CD4-positive, alpha-beta T cell treated with Interleukin-21 for 1 hour (primary cell): ENCODE measurements at places on chromosomes 16 and 17.

GRCh38 chr17:78380370-78380769 lies 1.9 kb downstream of the PGS1 start:
- no peak for DNase-seq

DNA sequence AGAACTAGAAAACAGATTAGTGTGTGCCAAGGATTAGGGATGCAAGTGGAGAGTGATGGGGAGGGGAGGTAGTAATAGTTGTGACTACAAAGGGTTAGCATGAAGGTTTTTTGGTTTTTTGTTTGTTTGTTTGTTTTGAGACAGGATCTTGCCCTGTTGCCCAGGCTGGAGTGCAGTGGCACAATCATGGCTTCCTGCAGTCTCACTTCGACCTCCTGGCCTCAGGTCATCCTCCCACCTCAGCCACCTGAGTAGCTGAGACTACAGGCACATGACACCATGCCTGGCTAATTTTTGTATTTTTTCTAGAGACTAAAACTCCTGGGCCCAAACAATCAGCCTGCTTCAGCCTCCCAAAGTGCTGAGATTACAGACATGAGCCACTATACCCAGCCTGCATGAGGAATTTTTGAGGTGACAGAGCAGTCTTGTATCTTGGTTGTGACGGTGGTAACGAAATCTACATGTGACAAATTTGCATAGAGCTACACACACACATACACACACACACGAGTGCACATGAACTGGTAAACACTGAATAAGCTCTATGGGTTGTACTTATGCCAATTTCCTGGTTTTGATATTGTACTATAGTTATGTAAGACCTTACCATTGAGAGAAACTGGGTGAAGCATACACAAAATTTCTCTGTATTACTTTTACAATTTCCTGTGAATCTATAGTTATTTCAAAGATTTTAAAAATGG lies 59.6 kb upstream of the TOM1L1 start:
- no peak for DNase-seq

- DNase-seq, result no peak
These were observed 9.2 kb downstream of the DNAH17 start for GRCh38 chr17:78567991-78568390.

DNA sequence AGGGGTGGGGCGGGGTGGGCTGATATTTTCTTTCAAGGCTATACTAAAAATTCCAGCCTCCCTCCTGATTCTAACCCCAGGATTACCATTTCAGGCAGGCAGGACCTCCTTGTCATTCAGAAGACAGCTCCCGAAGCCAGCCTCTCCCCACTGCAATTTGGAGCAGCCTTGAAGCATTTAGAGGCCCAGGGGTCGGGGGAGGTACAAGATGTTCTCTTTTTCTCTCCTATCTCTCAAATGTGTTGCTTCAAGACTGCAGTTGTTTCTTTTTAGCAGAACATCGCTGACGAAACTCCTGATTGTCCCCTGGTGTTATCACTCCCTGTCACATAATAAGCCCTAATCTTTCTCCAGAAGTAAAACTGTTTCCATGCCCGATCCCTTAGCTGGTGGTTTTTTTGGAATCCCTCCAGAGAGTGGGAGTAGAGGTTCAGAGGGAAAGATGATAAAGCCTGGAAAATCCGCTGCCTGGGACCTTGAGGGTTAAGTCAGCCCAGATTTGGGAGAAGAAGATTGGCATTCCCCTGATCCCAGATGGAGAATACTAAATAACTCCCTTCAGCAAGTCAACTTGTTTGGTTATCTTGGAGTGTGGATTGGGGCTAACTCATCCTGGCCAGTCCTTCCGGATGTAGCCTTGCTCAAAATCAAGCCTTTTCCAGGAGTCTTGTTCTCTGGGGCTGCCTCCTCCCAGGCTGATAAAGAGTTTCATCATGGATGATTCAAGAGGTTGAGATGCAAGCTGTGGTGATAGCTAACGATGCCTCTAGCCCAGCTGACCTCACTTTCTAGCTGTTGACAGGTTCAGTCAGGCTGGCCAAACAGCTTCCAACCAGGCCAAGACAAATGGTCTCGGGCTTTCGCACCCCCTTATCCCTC lies 71.3 kb downstream of the SOX9 start:
- DNase-seq, result no peak

DNA sequence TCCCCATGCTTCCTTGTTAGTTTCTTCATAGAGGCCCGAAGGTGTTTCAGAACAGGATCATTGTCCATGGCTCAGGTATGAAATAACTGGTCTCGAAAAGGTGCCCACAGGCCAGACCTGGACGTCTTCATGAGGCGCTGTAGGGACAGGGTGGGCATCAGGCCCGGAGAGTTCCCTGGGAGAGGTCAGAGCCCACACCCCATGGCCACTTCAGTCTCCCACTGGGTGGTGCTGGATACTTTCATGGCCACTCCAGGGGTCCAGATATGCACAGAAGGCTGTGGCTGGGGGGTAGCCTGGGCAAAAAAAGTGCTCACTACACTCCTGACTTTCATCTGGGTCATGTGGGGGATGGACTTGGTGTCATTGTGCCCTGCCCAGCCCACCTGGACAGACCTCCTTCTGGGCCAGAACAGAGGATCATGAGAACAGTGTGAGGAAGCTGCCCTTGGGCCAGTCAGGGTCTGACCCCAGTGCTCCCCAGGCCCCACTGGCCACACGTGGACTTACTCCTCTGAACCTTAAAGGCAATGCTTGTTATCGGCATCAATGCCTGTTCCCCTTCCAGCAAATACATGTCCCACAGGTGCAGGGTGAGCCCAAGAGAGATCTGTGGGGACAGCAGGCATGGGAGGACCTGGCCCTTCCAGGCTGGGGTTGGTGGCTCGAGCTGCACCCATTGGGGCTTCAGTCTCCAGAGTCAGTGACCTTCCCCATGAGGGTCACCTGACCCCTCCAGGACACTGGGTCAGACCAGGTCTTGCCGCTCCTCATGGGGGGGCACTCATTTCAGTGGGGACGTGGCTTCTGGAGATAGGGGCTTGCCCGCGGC lies 36.9 kb downstream of the LGALS9 start:
- DNase-seq, result no peak

- no peak for DNase-seq
These were observed 662.5 kb upstream of the SALL1 start for GRCh38 chr16:51813609-51814008.

- DNase-seq, result no peak
These were observed 10.5 kb downstream of the OR1F1 start for GRCh38 chr16:3198334-3199072.

DNA sequence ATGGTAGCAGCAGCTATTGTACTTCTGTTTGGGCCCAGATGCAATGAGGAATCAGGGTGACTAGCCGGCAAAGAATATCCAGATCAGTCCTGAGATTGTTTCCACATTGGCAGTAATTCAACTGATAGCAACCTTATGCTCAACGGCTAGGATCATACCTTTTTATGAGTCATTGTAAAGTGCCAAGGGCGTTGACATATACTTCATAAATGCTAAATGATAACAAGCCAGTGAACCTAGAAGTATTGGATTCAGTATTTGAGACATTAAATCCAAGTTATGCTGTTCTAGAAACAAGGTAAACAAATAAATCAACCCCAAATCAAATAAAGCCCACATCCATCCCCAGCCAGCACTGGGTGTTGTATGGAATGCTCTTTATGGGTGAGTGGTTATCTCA lies 207.1 kb upstream of the ZFHX3 start:
- no peak for DNase-seq

GRCh38 chr17:4474093-4474492 lies 24.6 kb upstream of the SPNS2 start:
- DNase-seq, result no peak

DNA sequence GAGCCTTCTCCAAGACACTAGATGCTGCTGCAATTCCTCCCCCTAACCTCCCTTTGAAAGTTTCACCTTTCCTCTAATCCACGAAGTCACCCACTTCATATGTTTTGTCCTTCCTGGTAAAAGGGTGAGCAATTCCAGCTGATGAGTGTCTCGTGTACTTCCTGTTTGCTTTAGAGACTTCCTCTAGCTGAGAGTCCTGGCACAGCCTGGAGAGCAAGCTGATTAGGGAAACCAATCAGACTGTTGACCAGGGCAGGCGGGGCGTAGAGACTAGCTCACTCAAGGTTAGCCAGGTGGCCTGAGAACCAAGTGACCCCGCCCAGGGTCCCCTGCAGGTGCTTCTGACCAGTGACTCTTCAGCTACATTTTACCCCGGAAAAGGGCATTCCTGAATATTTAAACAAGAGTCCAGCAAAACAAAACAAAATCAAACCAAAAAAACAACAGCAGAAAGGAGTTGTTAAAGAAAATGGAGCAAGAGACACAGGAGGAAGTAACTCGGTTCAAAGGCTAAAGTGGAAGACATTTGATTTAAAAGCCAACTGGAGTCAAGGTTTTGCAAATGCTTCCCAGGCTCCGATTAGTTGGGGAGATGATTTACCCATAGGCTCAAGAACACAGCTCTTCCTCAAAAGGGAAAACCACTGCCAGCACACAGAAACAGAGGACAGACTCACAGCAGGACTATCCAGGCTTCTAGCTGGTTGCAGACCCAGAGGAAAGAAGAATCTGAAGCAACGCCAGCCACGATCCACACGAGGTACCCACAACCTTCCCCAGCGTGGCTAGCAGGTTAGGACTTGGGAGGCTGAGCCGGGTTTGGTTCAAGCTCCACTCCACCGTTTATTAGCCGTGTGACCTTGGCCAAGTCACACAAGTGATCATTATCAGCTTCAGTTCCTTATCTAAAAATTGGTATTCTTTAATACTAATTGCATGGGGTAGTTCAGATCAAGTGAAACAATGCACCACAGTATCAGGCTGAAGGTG lies 13.4 kb downstream of the HSPB9 start:
- DNase-seq, result no peak

DNA sequence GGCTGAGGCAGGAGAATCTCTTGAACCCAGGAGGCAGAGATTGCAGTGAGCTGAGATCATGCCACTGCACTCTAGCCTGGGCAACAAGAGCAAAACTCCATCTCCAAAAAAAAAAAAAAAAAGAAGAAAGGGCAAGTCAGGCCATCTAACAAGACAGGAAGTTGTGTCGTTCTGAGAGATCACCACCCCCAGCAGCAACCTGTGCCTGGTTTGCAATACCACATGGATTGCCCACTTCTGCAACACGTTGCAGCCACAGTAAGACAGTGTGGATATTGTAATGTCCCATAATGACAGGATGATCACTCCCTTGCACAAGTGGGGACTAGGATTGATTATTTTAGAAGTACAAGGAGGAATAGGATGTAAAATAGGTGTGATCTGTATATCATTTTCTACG lies 3.4 kb upstream of the KRTAP2-4 start:
- DNase-seq, result no peak

- no peak for DNase-seq
These were observed 589.6 kb downstream of the WWOX start for GRCh38 chr16:78689028-78689427.

GRCh38 chr16:29876594-29877249 lies 13.7 kb upstream of the CDIPT start:
- DNase-seq, result peak; percentile 23

DNA sequence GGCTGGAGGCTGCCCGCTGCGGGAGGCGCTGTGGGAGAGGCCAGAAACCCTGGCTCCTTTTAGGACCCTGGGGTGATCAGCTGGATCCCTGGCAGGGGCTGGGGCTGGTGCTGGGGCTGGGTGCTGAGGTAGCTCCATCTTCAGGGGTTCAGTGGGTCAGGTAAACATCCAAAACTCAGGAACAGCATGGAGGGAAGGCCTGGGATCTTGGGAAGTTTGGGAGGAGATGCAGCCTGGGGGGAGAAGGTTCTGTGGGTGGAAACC lies 21.0 kb downstream of the ADGRG5 start:
- no peak for DNase-seq

GRCh38 chr16:88769617-88770460 lies 15.2 kb downstream of the PIEZO1 start:
- no peak for DNase-seq

DNA sequence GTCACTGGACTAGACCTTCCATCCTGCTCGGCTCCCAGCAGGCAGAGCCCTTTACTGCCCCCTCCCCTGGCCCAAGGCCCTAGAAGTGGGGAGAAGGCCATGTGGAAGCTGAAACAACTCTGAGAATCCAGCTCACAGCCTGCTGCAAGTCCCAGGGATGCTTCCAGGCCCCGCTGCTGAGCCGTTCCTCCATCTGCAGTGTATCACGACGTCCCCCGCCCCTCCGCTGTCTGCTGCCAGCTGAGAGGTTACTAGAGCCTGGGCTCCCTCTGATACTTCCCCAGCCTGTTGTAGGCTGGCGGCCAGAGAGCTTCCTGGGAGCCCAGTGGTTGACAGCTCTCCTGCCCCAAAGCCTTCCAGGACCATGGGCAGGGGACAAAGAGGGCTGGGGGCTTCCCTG lies 118.2 kb downstream of the MGAT5B start:
- DNase-seq, result no peak

GRCh38 chr16:4936991-4937781 lies at the start of gene PPL:
Gene PPL (minus strand): TSS chr16:4937148. CDS start chr16:4937045, 103 bp downstream.
- DNase-seq, result no peak

- no peak for DNase-seq
These were observed 60.8 kb downstream of the TBC1D16 start for GRCh38 chr17:79974566-79975497.

GRCh38 chr17:55833306-55833705 lies 82.5 kb downstream of the PCTP start:
- DNase-seq, result no peak

- DNase-seq, result no peak
These were observed 13.7 kb downstream of the GJD3 start for GRCh38 chr17:40350689-40351358.

DNA sequence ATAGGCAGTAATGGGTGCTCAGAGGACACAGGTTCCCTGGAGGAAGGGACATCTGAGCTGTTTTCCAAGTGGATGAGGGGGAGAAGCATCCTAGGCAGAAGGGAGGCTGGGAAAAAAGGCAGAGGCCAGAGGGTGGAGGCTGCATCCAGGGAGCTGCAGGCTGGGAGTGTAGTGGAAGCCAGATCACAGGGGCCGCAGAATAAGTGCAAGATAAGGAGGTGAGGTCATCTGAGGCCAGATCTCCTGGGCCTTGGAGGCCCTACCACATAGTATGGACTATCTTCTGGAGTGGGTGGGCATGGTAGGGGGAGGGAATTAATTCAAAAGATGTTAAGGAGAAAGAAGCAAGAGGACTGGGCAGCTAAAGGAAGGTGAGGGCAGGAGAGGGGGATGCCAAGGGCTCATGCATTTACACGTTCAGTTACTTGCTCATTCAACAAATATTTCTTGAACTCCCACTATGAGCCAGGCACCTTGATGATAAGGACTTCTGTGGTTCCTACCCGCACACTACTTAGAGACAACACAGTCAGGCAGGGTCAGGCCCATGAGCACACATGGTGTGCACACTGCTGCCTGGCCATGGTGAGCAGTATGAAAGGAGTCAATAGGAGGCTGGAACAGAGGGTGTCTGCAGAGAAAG lies 2.4 kb upstream of the RIPOR1 start:
- DNase-seq, result no peak

DNA sequence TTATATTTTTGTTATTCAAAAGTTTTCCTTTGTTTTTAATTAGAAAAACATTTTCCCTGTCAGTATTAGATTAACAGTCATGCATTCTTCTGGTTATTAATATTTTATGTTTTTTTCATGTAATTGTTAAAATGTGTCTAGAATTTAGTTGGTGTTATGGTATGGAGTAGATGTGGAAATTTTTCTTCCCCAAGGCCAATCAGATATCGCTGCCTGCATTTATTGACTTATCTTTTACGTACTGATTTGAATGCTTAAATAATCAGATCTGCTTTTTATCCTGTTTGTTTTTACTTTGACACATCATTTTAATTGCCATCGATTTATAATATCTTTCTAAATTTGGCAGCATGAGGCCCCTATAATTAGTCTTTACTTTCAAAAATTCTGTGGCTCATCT lies 13.6 kb downstream of the FTO start:
- no peak for DNase-seq
